Spleen (tissue), 13 donors: ENCODE measurements at places on chromosomes 2 and 18. TPM values are rescaled to one million over a fixed set of nuclear protein-coding genes. Genes with fewer than 3 reads are reported as not detected.

GRCh38 chr2:98551316-98551715, 57.0 kb downstream of the COA5 start:
- no peak for DNase-seq

DNA sequence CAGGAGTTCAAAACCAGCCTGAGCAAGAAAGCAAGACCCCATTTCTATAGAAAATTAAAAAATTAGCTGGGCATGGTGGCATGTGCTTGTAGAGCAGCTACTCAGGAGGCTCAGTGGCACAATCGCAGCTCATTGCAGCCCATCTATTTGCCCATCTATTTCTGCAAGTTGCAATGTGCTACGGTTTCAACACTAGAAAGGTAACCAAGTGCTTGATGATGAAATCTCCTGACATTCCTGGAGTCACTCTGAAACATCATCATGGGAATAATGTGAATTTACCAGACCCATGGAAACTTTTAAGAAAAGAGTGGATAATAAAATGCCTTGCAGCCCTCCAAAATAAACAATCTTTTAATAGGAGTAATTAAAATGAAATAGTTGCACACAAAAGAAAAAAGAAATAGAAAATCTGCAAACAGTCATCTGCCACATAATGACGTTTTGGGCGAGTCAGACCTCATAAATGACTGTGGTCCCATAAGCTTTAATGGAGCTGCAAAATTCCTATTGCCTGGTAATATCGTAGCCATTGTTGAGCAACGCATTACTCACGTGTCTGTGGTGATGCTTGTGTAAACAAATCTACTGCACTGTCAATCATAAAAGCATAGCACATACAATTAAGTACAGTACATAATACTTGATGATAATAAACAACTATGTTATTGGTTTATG, 46.6 kb upstream of the AMMECR1L start:
- no peak for DNase-seq

DNA sequence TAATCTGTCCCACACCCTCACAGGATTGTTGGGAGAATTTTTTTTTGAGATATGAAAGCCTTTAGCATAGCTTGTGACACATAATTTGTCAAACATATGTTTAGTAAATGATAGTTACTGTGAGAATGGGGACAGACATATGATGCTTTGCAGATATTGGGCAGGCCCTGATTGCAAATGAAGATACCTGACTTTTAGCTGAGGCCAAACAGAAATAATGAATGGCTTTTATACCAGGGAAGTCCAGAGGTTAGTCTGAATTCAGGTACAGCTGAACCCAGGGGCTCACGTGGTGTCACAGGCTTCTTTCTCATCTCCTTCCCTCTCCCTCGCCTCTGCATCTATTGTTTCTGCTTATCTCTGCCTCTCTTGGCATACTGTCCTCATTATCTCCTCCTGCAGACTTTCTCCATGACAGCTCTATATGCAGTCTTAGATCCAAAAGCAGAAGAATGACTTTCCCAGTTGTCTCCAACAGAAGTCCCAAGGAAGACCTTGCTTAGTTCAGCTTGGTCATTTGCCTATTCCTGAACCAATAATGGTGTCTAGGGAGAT, 4.9 kb upstream of the WNT10A start:
- DNase-seq, result no peak

Gene SUCLG1
- 42.6 TPM for total RNA-seq

GRCh38 chr2:85242321-85242720, 85.5 kb downstream of the TGOLN2 start:
- DNase-seq, result peak; percentile 71

Gene ANKRD30BL
- total RNA-seq, result not detected

GRCh38 chr2:174334278-174334715, 457 bp upstream of the SP9 start:
- no peak for DNase-seq

DNA sequence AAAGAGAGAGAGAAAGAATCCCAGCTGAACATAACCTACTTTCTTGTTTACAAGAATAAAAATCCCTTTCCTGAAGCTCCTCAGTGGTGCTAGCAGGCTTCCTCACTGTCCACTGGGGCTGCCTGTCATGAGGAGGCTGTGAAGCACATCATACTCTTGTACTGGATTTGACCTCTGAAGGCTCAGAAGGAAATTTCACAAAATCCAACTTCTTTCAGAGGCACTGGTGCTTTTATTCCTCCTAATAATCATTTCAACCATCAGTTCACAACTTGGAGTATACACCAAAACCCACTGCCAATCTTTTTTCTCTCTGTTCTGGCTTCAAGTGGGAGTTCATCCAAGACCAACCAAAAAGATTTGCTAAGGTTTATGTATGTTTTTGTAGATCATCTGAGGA, 48.5 kb downstream of the TMX3 start:
- no peak for DNase-seq

DNA sequence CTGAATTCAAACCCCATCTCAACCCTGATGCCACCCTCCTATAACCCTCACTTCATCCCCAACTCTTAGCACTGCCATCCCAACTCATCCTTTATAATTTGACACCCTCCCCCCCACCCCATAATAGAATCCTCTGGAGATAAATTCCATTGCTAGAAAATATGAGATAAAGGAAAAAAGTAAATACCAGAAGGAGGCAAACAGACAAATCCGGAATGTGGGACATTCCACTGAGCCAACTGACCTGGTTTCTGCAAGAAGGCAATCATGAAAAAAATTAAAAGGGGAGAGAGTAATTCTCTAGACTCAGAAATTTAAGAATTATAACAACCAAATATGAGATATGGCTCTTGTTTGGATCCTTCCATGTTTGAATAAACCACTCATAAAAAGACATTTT, 132.4 kb downstream of the CYP26B1 start:
- no peak for DNase-seq

GRCh38 chr2:85273738-85274731, 53.8 kb downstream of the TGOLN2 start:
- no peak for DNase-seq

Gene ODC1
- 28.9 TPM for total RNA-seq

- DNase-seq, result no peak
Observed at GRCh38 chr2:146503366-146503765, 1341.5 kb upstream of the ACVR2A start.

- DNase-seq, result no peak
Observed at GRCh38 chr18:46060359-46060841, 11.7 kb downstream of the PSTPIP2 start.

Gene TTR
- total RNA-seq, result not detected

GRCh38 chr18:13680612-13681011, 45.7 kb downstream of the FAM210A start:
- no peak for DNase-seq

DNA sequence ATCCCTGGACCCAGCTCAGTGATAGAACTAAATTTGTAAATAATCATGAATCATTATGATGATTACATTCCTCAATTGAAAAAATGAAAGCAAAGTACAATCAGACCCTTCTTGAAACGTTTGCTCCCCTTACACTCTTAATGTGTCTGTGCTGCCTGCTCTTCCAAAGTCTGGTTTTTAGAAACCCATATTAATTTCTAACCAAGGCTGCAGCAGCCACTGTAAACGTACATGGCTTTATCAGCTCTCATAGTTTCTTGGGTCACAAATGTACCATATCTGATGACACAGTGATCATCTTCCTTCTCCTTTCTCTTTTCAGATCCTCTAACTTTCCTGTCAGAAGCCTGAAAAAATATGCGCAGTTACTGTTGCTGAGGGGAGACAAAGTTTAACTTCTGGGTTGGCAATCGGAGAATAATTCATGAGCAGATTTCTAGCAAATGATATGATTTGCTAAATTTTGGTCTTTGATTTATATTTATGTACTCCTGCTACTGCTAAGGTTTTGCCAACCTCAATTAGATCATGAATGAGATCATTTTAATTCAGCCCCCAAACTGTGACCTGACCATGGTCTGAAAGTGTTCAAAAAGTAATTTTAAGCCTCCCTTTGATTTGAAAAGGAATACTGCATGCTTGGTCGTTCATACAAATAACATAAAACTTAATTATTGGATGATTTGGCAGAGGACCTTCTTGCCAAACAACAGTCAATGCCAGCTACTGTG, 12.3 kb downstream of the ZEB2 start:
- no peak for DNase-seq

Gene COPS9
- total RNA-seq, result 87.9 TPM

DNA sequence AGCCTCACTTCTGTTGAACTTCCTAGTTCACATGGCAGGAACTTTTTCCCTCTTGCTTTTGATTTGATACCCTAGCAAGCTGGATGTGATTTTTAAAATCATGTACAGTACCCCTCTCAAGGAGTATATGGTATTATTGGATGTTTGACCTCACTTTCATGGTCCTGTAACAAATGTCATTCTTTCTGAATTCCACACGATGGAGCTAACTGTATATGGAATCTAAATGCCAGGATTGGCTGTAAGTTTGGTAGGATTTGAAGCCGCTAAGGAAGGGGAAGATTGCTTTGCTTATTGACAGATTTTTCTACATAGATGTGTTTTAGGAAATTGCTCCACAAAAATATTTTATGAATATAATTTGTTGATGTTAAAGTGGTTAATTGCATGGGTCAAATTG, 18.3 kb downstream of the MAIP1 start:
- DNase-seq, result no peak

DNA sequence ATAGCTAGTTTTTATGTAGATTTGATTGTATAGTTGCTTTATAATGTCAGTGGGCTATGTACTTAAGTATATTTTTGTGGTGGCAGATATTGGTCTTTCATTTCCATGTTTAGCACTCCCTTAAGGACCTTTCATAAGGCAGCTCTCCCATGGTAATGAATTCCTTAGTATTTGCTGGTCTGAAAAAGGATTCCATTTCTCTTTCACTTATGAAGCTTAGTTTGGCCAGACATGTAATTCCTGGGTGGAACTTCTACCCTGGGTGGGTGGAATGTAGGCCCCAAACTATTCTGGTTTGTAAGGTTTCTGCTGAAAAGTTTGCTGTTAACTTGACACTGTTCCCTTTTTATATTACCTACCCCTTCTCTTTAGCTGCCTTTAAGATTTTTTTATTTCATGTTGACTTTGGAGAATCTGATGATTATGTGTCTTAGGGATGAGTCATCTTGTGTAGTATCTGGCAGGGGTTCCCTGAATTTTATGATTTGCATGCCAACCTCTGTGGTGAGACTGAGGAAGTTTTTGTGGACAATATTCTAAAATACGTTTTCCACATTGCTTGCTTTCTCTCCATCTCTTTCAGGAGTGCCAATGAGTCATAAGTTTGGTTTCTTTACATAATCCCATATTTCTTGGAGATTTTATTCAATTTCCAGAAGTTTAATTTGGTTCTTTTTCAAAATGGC, 65.4 kb upstream of the VRK2 start:
- no peak for DNase-seq

DNA sequence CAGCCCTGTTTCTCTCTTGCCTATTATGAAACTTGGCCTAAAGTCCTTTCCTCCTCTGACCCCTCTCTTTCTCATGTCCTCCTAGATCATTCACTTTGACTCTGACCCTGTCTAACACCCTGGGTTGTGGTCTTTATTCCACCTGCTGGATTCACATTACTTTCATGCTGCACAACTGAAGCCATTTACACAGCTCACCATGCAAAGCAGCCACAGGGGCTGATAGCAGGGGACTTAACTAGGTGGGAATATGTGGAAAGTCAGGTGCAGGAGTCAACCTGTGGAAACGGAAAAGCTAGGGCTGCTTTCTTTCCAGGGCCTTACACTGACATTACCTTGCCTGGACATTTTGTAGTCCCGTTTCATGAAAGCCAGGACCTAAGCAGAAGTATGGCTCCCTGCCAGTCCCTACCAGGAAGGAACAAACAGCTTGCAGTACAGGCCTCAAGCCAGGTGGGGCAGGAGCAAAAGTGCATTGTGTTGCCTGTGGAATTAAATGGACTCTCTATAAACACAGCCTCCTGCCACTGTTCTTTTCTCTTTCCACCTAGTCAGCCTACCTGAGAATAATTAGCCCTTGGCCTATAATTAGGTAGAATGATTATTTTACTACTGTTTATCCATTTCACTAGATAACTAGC, 11.8 kb downstream of the MAPRE3 start:
- DNase-seq, result no peak

GRCh38 chr2:177434475-177434874, 41.9 kb downstream of the AGPS start:
- no peak for DNase-seq

Gene CFLAR
- 511 TPM for total RNA-seq

GRCh38 chr2:174951745-174952144, 53.4 kb downstream of the CHN1 start:
- DNase-seq, result no peak

Gene PLCD4
- 0.59 TPM for total RNA-seq

Gene CDK5R2
- not detected for total RNA-seq

GRCh38 chr18:69358212-69358895, 42.3 kb upstream of the DOK6 start:
- no peak for DNase-seq

GRCh38 chr2:72940786-72941185, 23.5 kb downstream of the EMX1 start:
- DNase-seq, result no peak

- no peak for DNase-seq
Observed at GRCh38 chr2:128502200-128502599, 183.5 kb upstream of the HS6ST1 start.

Gene SIX3
- total RNA-seq, result not detected

- DNase-seq, result no peak
Observed at GRCh38 chr2:29618024-29618423, 303.4 kb downstream of the ALK start.

DNA sequence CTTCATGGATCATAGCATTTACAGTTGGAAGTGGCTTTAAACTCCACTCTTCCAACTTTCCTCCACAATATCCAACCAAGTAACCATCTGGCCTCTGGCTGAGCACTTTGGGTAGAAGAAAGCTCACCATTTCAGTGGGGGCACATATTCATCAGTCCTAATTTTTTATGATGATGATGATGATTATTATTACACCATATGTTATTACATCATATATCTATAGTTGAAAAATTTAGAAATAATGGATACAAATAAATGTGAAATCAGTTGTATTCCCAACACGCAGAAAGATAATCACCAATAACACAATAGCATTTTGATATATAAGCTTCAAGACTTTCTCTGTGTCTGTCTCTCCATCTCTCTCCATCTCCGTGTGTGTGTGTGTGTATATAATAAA, 26.6 kb upstream of the ZCCHC2 start:
- DNase-seq, result no peak

- peak; percentile 62 for DNase-seq
Observed at GRCh38 chr2:105127289-105127915, 89.5 kb downstream of the MRPS9 start.

Gene C2orf80
- total RNA-seq, result not detected

DNA sequence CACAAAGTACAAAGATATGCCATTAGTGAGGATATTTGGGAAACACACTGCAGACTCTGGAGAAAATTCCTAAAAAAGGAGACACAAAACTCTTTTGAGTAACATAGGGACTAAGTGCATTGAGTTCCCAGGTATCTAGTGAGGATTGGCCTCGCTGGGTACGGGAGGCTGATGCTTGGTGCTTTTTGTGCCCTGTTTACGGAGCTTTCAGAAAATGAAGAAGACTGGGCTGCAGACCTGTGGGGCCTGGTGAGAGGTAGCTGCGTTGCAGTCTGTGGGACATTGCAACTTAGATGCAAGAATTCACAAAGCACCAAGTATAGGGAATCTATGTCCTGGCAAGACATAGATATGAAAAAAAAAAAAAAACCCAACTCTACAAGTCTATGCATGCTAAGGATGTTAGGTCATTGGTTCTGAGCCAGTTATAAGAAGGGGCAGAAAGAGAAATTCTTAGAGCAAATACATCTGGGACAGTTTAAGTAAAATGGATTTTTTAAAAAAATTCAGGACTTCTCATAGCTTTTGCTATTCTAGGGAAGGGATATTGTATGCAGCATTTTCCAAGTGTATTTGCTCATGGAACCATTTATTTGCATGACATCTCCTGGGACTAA, 156.0 kb downstream of the SLC4A3 start:
- DNase-seq, result no peak
